Stimulated activated effector memory CD8-positive, alpha-beta T cell treated with anti-CD3 and anti-CD28 coated beads, Interleukin-12 subunit alpha, Interleukin-12 subunit beta, amount 100 ng/mL, for 72 hours (primary cell): ENCODE measurements at places on chromosomes 16 and 17.

GRCh38 chr16:84725481-84726078 lies 25.8 kb downstream of the USP10 start:
- no peak for DNase-seq

DNA sequence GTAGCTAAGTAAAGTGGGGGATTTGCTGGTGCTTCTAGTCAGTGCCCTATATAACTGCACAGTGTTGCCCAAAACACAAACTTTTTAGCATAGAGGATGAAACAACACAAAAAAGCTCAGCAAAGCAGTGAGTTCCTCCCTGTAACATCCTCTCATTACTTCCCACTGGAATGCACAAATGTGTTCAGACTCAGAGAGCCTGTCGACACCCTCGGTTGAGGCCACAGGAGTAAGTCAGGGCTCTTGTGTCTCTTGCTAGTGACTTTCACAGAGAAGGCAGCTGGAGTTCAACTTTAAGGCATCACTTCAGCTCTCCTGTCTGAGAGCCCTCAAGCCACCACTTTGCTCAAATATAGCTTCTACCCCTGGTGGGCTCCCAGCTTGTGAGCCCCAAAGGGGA lies 107.2 kb upstream of the NETO2 start:
- DNase-seq = no peak

GRCh38 chr17:17514993-17515933 lies 19.1 kb upstream of the RASD1 start:
- DNase-seq = no peak

GRCh38 chr17:36849871-36850348 lies 87.4 kb upstream of the LHX1 start:
- DNase-seq = peak; percentile 64

- no peak for DNase-seq
Observed at GRCh38 chr16:65283181-65283651, 161.4 kb upstream of the CDH11 start.

DNA sequence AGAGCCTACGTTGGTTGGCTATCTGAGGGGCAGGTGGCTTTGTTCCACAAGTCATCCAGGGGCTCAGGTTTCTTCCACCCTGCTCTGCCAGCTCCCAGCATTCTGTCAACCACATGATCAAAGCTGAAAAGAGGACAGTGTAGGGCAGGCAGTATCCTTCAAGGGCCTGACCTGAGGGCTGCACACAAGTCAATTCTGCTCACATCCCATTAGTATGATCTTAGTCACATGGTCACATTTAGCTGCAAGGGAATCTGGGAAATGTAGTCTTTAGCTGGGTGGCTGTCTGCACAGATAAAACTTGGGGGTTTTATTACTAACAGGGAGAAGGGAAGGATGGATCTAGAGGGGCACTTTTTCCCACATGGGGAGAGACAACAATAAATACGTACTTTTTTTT lies 97.3 kb downstream of the SALL1 start:
- no peak for DNase-seq

GRCh38 chr16:18983565-18984434 lies at the start of gene TMC7:
Gene TMC7 (plus strand): TSS chr16:18983934. CDS start chr16:18984064, 130 bp downstream.
- no peak for DNase-seq

DNA sequence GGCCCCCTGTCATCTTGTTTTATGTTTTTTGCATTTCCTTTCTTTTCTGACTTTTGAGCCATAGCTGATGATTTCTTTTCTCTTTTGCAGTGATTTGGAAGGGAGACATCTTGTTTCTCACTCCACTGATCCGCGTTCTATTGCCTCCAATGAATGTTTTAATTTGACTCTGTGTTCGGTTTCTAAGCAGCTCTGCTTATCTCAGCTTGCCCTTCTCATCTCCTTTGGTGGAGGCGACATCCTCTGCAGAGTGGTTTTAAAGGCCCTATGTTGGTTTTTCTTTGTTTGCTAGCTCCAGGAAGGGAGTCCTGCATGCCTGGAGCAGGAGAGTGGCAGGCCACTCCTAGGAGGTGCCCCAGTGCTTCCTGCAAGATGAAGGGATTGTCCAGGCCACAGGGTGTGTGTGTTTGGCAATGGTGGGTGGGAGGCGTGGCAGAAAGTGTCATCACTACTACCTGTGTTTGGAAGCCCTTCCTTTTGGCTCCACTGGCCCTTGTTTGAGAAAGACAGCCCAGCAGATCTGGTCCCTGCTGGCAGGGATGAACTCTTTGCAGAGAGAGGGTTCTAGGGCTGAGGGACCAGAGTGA lies 13.6 kb downstream of the SMPD3 start:
- no peak for DNase-seq

GRCh38 chr16:50261160-50261706 lies 5.1 kb upstream of the ADCY7 start:
- no peak for DNase-seq

GRCh38 chr17:63446753-63447470 lies 806 bp upstream of the CYB561 start:
- peak; percentile 52 for DNase-seq

- DNase-seq = no peak
Observed at GRCh38 chr17:3921006-3921405, 4.7 kb upstream of the P2RX1 start.

GRCh38 chr17:42844761-42845555 lies 578 bp downstream of the AOC2 start:
- no peak for DNase-seq

DNA sequence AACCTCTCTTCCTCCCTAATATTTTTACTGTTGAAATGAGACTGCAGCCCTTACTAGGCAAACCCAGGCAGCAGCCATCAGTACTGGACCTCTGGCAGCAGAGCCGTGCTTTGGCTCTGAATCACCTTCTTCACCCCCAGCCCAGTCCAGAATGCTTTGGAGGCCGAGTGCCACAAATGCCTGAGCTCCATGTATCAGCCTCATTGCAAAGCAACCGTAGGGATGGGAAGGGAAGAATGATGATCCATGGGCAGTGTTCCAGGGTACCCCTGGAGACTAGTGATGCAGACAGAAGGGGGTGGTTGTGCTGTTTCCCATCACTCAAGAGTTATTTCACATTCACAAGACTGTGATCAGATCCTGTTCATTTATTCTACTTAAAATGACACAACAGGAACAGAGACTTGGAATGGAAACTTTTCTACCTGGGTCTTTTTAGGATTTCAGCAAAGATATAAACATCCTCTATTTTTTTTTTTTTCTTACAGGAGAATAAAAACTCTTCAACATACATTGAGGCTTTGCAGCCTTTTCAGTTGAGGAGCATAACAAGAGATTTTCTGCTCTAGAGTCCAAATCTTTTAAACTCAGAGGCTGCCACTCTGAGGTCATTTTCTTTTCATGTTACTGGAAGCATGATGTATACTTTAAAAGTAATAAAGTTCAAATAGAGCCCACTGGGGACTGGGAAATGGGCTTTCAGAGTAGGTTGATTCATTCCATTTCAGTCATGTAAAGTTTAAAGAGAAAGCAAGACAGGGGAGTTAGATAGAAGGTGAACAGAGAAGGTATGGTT lies 138.3 kb downstream of the KCNJ2 start:
- DNase-seq = no peak

GRCh38 chr16:73154063-73154870 lies 106.3 kb upstream of the ZFHX3 start:
- DNase-seq = no peak

- DNase-seq = no peak
Observed at GRCh38 chr16:85642762-85643358, 29.7 kb downstream of the GSE1 start.
